ENCODE measurements at places on chromosomes 4 and X.

DNA sequence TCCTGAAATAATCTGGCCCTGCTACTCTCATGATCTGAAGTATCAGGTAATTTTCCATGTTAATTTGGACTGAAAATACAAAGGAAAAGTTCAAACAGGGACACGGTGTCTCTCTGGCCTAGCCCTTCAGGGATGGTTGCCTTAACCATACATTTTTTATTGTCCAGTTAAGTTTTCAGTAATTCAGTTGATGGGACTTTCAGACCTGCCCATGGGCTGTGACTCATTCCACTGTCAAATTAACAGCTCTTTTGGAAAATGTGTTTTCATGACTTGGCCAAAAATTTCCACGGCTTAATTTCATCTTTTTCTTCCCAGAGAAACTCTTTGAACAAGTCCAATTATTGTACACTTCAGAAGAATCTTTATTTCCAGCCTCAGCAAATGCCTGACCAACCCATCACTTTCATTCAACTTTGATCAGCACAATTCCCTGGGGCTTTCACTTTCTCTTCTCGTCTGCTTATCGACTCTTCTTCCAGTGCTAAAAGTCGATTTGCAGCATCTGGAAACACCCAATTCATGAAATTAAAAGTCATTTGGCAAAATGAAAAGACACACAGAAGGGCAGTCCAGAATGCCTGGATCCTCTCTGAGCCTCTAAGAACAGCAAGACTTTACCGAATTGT is 293.9 kb downstream of the RAB28 start:
- no peak for DNase-seq

- DNase-seq = no peak
These were observed 163.8 kb upstream of the KLF8 start for GRCh38 chrX:56068274-56068758.

GRCh38 chr4:103307453-103308247 is 109.5 kb upstream of the CENPE start:
- no peak for DNase-seq

DNA sequence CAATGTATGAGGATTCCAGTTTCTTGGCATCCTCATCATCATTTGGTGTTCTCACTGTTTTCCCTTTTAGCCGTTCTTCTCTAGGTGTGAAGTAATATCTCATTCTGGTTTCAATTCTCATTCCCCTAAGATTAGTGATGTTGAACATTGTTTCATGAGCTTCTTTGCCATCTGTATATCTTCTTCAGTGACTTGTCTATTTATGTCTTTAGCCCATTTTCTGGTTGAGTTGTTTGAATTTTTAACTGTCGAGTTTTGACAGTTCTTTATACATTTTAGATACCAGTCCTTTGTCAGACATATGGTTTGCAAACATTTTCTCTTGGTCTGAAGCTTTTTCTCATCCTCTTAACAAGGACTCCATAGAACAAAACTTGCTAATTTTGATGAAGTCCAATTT is 101.1 kb downstream of the NHSL2 start:
- DNase-seq = no peak
